IMR-90 (cell line): ENCODE measurements at places on chromosomes 1 and 21. TPM values are rescaled to one million over a fixed set of nuclear protein-coding genes. Genes with fewer than 3 reads are reported as not detected.

Gene OR2L13
- not detected in 2 replicates for polyA plus RNA-seq

DNA sequence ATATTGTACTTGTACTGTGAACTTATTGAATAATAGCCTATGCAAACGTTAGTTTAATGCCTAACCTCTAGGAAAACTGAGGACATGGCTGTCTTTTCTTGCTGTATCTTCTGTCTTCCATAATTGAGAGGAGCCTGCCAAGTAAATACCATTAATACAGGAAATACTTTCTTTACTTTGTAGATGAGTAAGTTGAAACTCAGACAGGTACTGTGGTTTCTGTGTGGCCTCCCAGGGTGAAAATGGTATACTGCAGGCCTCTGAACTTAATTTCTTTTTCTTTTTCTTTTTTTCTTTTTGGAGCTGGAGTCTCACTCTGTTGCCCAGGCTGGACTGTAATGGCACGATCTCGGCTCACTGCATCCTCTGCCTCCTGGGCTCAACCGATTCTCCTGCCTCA is 208.8 kb upstream of the ADGRL4 start:
- DNase-seq = no peak

Gene KCNQ4
- 0.07 and 0.09 TPM in 2 replicates for polyA plus RNA-seq

DNA sequence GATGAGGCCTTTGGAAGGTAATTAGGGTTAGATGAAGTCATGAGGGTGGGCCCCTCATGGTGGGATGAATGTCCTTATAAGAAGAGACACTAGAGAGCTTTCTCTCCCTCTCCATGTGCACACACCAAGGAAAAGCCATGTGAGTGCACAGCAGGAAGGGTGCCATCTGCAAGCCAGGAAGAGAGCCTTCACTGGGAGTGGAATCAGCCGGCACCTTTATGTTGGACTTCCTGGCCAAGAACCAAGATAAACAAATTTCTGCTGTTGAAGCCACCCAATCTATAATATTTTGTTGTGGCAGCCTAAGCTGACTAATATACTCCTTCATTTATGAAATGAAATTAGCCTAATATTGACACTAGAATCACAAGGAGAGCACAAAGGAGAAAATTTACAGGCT is 38.2 kb upstream of the PKP1 start:
- DNase-seq = no peak

GRCh38 chr1:47452426-47452825 is 14.6 kb downstream of the FOXD2 start:
- no peak for DNase-seq

GRCh38 chr1:7076117-7076516 is 290.9 kb downstream of the CAMTA1 start:
- no peak for DNase-seq

DNA sequence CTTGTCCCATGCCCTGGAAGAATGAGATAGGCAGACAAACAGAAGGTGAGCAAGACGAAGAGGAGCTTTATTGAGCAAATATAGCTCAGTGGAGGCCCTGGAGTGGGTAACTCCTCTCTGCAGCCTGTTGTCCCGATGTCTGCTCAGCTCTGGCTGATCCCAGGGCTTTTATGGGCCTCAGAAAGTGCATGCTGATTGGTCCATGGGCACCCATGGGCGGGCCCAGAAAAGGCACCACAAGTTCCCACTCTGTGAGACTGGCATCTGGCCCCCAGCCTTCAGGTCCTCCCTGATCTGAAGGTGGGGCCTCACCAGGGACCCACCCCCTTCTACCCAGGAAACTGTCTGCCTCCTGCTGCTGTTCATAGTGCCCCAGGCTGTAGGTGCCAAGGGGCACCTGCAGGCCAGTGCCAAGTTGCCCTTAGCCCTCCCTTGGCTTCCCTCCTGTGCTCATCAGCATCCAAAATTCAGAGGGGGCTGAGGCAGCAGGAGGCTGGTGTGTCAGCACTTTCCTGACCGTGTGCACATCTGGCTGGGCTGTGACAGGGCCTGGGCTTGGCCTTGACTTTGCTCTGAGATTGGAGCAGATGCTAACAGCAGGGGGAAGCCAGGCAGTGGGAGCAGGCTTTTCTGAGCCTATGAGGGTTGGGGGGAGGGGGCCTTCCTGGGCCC is 35.4 kb downstream of the ACTL8 start:
- DNase-seq = no peak

Gene WNT4
- not detected in 2 replicates for polyA plus RNA-seq

- DNase-seq = no peak
Observed at GRCh38 chr1:150210091-150210490, 25.8 kb downstream of the ANP32E start.

Gene CD46
- 57.7 and 82.0 TPM in 2 replicates for polyA plus RNA-seq

DNA sequence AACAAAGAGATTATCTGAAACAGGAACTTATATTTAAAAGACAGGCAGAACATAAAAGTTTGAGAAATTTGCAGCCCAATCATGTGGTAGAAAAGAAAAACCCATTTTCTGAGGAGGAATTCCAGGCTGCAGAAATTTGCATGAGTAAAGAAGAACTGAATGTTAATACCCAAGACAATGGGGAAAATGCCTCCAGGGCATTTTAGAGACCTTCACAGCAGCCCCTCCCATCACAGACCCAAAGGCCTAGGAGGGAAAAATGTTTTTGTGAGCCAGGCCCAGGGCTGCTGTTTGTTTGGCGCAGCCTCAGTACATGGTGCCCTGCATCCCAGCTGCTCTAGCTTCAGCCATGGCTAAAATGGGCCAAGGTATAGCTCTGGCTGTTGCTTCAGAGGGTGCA is 554.3 kb upstream of the CHRM3 start:
- no peak for DNase-seq

Gene SPRR1B
- not detected in 2 replicates for polyA plus RNA-seq

GRCh38 chr1:228338521-228339051 is 68.0 kb downstream of the TRIM11 start:
- DNase-seq = no peak

Gene MMP23B
- 5.4 and 9.1 TPM in 2 replicates for polyA plus RNA-seq

- no peak for DNase-seq
Observed at GRCh38 chr1:78683079-78683478, 33.4 kb downstream of the IFI44 start.

- DNase-seq = peak; percentile 33
Observed at GRCh38 chr1:228691926-228692325, 43.4 kb upstream of the RHOU start.

GRCh38 chr21:28805885-28806284 is 186.8 kb downstream of the LTN1 start:
- DNase-seq = peak; percentile 97

- DNase-seq = no peak
Observed at GRCh38 chr1:101167891-101168290, 68.9 kb upstream of the S1PR1 start.

GRCh38 chr1:59631561-59632255 is 183.0 kb upstream of the HOOK1 start:
- DNase-seq = no peak

Gene IL20
- not detected in 2 replicates for polyA plus RNA-seq

DNA sequence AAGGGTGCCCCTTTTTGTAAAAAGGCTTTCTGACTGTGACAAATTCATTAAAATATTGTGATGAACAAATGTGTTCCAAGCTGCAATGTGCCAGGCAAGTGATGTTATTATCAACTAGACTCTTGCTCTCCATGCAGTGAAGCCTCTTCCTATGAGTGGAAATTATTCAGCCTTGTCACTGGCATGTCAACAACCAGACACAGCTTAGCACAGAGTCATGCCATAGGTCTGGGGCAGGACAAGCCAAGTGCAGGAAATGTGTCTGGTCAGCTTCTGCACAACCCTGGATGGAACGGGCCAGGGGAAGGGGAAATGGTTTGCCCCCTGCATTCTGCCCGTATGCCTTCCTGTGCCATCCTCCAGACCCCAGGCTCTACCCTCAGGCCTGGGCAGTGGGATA is 27.4 kb upstream of the GJA5 start:
- DNase-seq = no peak

DNA sequence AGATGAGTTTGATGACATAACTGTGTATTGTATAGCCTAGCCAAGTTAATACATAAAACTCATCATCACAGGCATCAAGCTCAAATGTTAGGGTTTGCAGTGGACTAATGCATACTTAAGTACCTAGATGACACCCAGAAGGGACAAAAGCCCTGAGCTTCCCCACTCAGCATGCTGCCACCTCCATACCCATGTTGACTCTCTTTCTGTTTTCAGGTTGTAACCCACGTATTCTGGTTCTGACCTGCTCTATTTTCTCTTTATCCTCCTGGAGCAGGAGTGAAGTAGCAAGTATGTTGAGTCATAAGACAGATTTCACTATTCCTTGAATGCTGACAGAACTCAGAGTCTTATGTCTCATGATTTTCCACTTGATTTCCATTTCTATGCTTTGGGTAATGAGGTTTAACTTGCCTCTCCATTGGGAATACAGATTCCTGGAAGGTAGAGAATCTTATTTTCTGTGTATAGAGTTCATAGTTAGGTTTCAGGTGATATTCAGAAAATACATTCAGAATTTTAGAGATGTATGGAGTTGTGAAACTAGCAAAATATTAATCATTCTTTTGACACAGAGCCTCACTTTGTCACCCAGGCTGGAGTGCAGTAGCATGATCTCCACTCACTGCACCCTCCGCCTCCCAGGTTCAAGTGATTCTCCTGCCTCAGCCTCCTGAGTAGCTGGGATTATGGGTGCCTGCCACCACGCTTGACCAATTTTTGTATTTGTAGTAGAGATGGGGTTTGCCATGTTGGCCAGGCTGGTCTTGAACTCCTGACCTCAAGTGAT is 122.5 kb upstream of the KCNJ15 start:
- no peak for DNase-seq

DNA sequence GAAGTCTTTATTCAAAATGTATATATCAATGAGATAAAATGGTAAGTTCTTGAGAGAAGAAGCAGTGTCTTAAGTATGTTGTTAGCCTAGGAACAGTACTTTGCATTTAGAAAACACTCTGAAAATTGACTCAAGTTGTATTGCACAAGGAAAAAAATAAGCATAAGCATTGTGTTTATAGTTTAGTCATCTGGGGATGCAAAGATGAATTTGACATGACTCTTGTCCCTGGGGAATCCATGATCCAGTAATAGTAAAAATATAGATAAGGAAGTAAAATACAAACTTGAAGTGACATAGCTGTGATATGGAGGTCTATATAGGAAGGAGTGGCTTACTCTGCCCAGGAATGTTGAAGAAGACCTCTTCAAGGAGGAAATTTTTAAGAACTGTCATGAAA is 185.0 kb upstream of the PTBP2 start:
- DNase-seq = no peak

Gene S100A7A
- polyA plus RNA-seq = not detected in 2 replicates

DNA sequence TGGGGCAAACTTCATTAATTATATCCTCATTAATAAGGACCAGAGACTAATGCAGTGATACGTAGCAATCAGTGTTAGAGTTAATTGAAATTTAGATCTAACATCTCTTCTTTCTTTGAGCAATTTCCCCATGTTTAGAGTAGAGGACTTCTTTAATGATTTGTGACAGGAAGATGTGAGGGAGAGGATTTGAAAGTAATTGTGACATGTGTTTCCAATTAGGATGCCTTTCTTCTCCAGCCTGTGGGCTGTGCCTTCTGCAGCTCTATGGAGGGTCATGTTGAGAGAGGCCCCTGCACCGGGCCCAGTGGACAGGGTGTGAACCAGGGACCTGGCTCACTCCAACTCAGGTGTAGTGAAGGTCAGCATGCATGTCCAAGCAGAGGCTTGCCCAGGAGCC is 103.0 kb downstream of the GREM2 start:
- DNase-seq = peak; percentile 42

Gene RHD
- not detected in 2 replicates for polyA plus RNA-seq

- peak; percentile 82 for DNase-seq
Observed at GRCh38 chr1:115158181-115158580, 68.9 kb upstream of the TSPAN2 start.

Gene CHODL
- not detected in 2 replicates for polyA plus RNA-seq

DNA sequence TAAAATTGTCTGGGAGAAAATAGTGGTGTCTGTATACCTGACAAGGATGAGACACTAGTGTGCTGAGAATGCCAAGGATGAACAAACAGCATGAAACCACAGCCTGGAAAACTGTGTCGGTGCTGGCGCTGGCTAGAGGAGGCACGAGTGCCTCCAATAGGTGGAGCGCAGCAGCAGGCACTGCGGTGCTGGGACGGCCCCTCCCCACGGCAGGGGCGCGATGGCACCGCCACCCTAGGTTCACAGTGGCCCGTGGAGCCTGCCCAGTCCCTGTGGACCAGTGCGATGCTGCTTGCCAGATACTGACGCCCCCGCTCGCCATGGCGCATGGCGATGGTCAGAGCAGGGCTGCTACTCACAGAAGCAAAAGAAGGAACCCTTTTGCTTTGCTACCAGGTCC is 6.8 kb downstream of the CFAP410 start:
- no peak for DNase-seq

DNA sequence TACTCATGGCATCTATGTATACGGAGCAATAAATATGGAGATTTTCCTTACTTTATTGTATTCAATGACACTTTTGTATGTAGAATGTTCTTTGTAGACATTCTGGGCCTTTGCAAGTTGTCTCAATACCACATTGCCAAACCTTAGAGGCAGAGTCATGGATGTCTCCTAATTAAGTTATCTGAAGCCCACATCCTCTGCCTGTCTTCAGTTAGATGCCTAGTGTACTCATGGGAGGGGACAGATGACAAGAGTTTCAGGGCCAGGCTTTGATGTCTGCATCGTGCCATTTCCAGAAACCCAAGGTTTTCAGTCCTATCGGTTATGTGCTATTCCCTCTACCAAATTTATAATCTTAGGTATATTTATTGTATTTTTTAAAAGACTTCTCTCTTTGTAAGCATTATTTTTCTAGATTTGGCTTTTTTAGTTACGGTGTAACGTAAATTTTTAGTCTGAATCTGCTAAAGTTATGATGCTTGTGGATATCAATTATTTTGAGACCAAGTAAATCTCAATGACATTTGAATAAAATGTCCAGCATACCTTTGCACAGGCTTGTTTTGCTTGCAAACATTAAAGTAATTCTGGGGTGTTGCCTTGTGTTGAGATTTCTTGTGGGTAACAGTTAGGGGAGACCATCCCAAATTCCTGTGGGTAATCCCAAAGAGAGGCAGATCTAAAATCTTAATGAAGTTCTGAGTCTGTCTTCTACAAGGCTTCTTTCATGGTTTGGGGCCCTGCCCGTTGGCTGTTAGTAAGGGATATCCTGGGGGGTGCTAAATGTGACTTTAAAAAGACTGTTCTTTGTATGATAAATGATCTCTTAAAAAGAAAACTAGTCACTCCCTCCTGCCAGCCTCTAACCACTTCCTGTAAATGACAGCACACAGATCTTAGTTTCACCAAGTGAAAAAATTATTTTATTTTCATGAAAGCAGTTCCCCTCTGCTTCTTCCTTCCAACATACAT is 8.0 kb upstream of the MACF1 start:
- DNase-seq = peak; percentile 50

GRCh38 chr1:200706111-200706814 is 32.4 kb upstream of the CAMSAP2 start:
- DNase-seq = no peak

DNA sequence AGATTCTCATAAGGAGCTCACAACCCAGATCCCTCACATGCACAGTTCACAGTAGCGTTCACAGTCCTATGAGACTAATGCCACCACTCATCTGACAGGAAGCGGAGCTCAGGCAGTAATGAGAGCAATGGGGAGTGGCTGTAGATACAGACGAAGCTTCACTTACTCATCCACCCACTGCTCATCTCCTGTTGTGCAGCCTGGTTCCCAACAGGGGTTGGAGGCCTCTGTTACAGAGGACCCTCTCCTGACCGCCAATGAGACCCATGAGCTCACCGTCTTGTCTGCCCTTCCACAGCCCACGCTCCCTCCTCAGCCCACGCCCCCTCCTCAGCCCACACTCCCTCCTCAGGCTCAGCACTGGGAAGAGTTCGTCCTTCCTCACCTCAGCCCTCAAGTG is 39.6 kb downstream of the RSPH1 start:
- DNase-seq = no peak

- DNase-seq = peak; percentile 77
Observed at GRCh38 chr1:14522077-14522925, 76.2 kb upstream of the KAZN start.

GRCh38 chr1:226378071-226378470 is 29.8 kb downstream of the PARP1 start:
- DNase-seq = peak; percentile 31

Gene PDE4B
- 5.2 and 5.8 TPM in 2 replicates for polyA plus RNA-seq
